ENCODE measurements at places on chromosomes 2 and 18.

DNA sequence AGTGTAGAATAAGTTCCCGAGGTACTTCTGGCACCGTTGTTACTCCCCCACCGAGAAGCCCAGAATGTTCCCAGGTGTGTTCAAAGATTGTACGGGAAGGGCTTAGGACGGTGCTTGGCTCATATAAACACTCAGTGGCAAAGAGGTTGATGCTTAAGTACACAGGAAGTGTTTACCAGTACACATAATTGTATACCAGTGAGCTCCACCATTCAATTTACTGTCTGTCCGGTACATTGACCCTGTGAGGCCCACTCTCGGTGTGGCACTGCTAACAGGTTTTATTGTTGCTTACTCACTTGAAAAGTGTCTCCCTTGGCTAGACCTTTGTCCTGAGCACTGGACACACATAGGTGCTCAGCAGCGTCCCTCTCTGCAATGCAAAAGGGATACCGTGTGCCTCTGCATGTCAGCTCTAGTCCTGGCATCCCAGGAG is 191.0 kb downstream of the NEDD4L start:
- no peak for DNase-seq

DNA sequence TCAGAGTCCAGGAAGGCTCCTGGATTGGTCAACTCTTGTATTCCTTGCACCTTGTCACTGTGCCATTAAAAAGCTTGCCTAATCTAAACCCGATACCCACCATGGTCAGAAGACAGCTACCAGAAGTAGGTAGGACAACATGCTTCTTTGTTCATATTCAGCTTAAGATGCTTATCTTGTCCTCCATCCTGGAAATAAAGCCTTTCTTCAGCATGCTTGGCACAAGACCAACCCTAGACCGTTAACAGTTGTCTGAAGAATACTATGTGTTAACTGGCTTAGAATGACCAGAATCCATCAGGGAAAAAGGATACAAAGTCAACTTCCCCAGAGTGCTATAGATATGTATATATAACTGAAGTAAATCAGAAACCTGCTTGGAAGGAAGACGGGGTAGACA is 193.9 kb downstream of the ZRANB3 start:
- no peak for DNase-seq

DNA sequence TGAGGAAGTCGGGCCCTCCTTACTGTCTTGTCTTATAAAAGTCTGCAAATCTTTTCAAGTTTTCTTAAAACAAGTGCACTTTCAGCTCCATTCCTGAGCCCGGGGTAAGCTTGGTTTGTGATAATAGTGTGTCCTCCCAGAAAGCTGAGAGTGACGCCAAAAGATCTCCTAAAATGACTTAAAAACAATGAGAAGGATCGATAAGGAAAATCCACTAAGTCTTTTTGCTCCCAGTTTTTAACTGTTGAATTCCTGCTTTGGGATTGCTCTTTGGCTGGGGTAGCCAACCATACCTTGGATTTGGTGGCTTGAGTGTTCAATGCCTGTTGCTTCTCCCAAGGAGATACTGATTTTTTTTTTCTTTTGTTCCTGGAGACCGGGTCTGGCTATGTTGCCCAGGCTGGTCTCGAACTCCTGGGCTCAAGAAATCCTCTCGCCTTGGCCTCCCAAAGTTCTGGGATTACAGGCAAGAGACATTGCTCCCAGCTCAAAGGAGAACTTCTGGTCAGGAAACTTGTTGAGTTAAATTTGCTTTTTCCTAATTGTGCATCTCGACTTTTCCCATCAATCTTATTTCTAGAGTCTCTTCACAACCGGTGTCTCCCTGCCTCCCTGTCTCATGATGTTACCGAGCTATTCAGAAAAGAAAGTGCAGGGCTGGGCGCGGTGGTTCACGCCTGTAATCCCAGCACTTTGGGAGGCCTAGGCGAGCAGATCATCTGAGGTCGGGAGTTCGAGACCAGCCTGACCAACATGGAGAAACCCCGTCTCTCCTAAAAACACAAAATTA is 3.0 kb downstream of the TGIF1 start:
- no peak for DNase-seq

GRCh38 chr2:27730980-27731691 is 40.4 kb upstream of the MRPL33 start:
- DNase-seq = no peak

GRCh38 chr18:41558715-41559114 is 396.3 kb upstream of the PIK3C3 start:
- DNase-seq = no peak

DNA sequence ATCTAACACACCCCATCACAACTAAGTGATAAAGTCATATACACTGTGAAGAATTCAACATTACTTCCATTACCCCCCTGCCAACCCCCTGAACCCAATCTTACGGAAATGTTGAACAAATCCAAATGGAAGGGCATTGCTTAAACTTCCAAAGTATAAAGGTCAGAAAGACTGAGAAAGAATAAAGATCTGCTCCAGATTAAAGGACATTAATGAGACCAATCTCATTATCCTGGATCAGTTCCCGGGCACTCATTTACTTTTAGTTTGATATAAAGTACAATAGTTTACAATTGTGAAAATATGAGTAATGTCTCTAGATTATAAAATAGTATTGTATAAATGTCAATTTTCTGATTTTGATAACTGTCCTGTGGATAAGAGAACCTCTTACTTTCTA is 229.4 kb downstream of the PID1 start:
- no peak for DNase-seq

DNA sequence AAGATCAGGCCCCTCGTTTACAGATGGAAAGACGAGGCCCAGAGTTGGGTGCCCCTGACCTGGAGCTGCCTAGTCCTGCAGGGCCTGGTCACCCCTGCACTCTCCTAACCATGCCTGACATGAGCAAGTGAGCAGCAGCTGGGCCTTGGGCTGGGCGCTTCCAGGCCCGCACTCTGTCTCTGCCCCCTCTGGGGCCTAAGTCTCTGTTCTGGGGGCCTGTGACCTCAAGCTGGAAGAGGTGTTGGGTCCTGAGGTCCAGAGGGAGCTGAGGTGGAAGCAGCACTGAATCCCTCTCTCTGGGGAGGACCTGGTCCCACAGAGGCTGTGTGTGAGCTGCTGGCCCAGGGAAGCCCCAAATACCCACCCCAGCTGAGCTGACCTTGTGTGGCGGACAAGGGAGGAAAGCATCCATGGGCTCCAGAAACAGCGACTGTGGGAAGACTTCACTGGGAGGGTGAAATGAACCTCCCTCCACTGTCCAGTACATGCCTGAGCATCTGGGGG is 46.1 kb upstream of the GPC1 start:
- no peak for DNase-seq

DNA sequence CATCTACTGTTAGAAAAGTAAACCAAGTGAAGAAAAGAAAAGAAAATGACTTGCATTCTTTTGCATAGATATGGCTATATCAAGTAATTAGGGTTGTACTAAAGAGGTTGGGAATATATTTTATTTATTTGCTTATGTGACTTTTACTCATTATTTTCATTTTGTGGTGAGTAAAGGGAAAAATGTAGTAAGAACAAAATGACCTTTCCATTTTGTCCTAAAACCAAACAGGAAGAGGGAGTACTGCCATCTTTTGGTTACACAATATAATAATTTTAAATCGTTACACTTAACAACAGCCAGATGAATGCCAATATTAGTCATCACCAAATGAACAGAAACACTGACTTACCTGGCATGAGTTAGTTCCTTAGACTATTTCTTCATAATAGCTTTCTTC is 47.3 kb upstream of the NDUFV2 start:
- DNase-seq = peak; percentile 86

DNA sequence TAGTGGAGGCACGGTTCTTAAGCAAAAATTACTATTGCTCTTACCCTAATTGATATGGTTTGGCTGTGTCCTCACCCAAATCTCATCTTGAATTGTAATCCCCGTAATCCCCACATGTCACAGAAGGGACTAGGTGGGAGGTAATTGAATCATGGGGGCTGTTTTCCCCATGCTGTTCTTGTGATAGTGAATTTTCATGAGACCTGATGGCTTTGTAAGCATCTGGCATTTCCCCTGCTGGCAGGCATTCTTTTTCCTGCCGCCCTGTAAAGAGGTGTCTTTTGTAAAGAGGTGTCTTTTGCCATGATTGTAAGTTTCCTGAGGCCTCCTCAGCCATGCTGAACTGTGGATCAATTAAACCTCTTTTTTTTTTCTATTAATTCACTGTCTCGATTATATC is 1691.8 kb upstream of the SLC39A10 start:
- DNase-seq = no peak

DNA sequence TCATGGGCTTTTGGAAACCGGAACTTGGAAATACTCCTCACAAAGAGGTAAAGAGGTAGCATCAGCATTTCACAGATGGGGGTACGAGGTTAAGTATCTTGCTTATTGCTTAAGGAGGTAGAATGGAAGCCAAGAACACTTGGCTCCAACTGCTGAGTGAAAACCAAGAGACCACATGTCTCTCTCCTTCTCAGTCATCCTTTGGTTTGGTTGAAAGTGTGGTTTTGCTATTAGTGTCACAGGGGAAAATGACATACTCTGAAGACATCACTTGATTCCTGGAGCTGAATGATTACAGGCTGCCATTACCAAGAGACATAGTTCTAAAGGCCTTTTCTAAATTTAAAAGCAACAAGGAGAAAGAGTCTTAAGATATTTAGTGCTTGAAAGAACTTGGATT is 41.5 kb downstream of the ANTXR1 start:
- no peak for DNase-seq

Data from HL-60 (cell line).